ENCODE measurements at places on chromosomes 5 and 9. TPM values are rescaled to one million over a fixed set of nuclear protein-coding genes. Genes with fewer than 3 reads are reported as not detected.
A peak's percentile ranks its signal among the peaks of the same experiment; 100 is the strongest.

DNA sequence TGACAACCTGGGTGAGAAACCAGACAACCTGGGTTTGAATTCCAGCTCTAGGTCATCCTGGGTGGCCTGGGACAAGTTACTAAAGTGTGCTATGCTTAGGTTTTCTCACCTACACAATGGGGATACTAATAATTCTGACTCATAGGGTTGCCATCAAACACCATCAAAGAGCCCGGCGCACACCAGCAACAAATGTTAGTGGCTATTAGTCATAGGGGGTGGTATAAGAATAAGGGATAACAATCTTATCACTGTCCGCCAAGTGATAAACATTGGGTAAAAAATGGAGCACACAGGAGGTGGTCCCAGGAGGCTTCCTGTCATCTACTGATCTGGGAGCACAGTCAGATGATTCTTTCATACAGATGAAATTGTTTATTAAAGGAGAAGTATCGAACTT, 61.4 kb upstream of the AFAP1L1 start:
- no peak for DNase-seq

Gene GRM6
- total RNA-seq = not detected

- no peak for DNase-seq
These were observed 933 bp upstream of the TGFBR1 start for GRCh38 chr9:99103901-99104458.

Gene PSD2
- 0.11 TPM for total RNA-seq

- DNase-seq = no peak
These were observed 31.3 kb upstream of the GRIA1 start for GRCh38 chr5:153459051-153459743.

GRCh38 chr5:167280111-167280510, 1011.3 kb upstream of the WWC1 start:
- no peak for DNase-seq

Gene PCDHA8
- 0.10 TPM for total RNA-seq

DNA sequence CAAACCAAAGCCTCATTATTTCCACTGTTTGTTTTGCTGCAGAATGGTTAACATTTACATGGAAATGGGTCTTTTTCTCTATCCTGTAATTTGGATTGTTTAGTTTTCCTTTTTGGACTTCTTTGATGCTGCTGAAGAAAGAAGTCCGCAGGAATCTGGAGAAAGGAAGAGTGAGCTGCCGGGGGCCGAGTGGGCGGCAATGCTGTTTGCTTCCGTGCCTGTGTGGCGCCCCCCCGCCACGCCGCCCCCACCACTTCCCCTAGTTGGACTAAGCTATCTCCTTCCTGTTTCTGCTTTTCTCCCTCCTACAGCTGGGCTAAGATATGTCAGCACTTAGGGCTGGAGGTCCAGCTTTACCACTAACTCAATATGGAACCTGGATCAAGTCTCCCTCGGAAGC, 39.7 kb downstream of the ACTL7B start:
- no peak for DNase-seq

Gene PPP3R2
- total RNA-seq = not detected

DNA sequence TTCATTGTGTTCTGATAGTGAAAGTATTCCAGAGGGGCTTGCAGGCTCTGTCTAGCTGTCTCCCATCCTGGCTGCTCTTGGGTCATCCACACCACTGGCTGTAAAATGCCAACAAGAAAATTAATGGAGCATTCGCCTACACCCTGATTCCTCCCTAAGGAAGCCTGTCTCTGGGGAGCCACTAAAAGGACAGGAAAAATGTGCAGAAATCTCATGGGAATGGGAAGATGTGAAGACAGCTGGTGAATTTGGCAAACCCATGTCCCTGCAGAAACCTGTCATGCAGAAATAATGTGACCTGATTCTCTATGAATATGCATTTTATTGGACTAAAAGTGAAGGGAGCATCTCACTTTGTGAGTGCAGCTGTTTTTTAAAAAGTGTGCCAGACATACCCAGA, 265.6 kb downstream of the TUSC1 start:
- no peak for DNase-seq

Gene PFN3
- not detected for total RNA-seq

DNA sequence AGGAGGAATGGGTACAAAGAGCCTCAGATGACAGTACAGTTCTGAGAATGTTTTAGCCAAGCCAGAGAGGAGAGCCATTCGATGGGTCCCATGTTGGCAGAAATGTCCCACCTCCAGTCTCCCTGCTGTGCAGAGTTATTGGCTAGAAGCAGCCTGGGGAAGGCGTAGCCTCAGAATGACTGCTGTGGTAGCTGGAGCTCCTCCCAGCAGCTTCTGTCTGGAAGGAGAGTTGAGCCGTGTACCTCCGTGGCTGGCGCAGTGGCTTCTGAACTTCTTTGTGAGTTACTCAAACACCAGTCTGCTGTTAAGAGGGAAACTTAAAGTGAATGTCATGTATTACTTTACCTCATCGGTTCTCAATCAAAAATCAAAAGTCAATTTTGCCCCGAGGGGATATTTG, 193.3 kb upstream of the SNX2 start:
- no peak for DNase-seq

Gene SAXO1
- not detected for total RNA-seq

Gene CEL
- total RNA-seq = 0.61 TPM

- no peak for DNase-seq
These were observed 528.1 kb upstream of the KLF4 start for GRCh38 chr9:108017671-108018070.

DNA sequence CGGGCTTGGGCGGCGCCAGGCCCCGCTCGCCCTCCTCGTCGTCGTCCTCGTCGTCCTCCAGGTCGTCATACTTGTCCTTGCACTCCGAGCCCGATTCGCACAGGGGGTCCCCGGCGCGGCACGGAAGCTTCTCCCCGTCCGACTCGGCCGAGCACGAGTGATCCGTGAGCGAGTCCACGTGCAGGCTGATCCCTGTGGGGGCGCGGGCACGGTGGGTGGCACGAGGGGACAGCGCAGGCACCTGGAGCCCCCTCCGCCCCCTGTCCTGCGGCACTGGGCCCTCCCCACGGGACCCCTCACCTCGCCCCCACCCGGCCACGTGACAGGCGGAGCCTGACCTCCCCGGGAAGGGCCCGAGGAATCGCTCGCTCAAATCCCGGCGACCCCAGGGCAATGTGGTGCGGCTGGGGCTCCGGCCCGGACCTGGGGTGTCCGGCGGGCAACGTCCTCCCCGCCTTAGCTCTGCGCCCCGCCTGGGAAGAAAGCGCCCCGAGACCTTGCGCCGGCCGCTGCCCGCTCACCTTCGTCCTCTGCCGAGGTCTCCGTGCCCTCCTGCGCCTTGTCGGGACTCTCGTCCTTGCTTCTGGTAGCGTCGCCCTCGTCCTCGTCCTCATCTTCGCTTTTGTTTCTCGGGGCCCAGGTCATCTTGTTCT, 2.5 kb downstream of the IRX2 start:
- DNase-seq = no peak

- no peak for DNase-seq
These were observed 16.9 kb downstream of the ZNF618 start for GRCh38 chr9:113892861-113893491.

Gene SLC46A2
- not detected for total RNA-seq

- DNase-seq = no peak
These were observed 41.1 kb downstream of the ANKRD33B start for GRCh38 chr5:10604975-10605374.

- no peak for DNase-seq
These were observed 25.4 kb downstream of the MAPKAP1 start for GRCh38 chr9:125681657-125682056.

DNA sequence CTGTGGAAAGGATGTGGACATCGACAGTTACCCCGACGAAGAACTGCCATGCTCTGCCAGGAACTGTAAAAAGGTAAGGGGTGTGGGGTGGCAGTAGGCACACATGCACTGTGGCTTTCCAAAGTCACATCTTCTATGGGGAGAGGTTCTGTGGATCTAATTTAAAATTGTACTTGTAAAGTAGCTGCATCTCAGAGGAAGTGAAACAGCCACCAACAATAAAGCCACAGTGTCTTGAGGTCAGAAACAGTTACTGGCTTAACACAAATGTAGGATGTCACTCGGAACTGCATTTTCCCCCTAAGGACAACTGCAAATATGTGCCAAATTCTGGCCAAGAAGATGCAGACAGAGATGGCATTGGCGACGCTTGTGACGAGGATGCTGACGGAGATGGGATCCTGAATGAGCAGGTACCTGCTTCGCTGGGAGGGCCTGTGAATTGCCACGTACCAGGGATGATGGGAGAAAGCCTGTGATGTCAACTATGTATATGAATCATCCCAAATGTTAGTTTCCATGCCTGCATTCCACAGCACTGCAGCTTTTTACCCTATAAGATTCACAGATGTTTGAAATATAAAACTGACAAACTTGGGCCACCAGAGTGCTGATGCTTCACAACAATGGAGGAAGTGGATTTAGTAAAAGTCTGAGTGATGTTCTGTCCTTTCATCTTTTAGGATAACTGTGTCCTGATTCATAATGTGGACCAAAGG, 35.3 kb downstream of the THBS4 start:
- DNase-seq = no peak

DNA sequence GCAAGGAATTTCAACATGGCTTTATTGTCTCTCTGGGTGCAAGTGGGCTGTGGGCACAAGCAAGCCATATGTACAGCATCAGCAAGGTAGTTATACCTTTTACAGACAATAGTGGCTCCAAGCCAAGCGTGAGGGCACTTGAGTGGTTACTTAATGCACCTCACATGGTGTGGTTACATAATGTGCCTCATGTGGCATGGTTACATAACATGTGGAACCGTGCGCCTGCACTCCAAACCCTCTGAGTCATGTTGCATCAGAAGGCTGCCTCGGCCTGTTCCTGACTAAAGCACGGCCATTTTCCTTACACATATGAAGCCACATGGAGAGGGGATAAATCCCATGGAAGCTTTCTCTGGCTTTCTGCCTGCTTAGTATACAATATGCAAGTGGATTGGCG, 150.9 kb downstream of the OSTF1 start:
- DNase-seq = no peak

GRCh38 chr5:60585618-60586017, 114.3 kb downstream of the DEPDC1B start:
- no peak for DNase-seq

Gene FSTL4
- total RNA-seq = 0.32 TPM

GRCh38 chr9:111798786-111799185, 4.0 kb upstream of the SHOC1 start:
- DNase-seq = no peak

DNA sequence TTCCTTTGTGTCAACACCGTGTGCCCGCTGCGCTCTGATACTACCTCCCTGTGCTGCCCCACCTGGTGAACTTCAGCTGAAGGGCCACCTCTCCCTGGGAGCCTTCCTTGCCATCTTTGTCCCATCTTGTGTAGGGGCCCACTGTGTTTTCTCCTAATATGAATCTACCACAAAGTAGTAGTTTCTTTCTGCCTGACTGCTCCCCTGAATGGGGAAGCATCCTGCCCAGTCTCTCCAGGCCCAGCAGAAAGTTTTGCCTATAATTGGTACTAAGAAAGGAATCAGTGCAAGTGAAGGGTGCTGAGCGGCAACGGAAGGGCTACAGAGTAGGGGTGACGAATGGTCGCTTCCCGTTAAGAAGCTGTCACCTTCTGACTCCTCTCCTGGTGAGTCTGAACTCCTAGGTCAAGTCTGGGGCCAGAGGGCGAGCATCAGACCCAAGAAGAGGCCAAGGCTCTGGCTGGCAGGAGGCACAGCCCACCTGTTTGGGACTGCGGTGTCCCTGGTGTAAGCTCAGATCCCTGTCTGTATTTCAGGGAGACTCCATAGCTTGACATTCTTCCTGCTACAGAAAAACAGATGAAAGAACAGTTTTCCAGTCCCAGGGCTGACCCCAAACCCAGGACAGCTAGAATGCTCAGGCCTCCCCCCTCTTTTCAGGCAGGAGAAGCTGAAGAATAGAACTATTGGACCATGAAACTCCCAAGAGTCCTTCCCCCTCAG, 24.1 kb downstream of the WWC1 start:
- DNase-seq = no peak

- DNase-seq = no peak
These were observed 22.3 kb downstream of the PDZD2 start for GRCh38 chr5:31661257-31661656.

DNA sequence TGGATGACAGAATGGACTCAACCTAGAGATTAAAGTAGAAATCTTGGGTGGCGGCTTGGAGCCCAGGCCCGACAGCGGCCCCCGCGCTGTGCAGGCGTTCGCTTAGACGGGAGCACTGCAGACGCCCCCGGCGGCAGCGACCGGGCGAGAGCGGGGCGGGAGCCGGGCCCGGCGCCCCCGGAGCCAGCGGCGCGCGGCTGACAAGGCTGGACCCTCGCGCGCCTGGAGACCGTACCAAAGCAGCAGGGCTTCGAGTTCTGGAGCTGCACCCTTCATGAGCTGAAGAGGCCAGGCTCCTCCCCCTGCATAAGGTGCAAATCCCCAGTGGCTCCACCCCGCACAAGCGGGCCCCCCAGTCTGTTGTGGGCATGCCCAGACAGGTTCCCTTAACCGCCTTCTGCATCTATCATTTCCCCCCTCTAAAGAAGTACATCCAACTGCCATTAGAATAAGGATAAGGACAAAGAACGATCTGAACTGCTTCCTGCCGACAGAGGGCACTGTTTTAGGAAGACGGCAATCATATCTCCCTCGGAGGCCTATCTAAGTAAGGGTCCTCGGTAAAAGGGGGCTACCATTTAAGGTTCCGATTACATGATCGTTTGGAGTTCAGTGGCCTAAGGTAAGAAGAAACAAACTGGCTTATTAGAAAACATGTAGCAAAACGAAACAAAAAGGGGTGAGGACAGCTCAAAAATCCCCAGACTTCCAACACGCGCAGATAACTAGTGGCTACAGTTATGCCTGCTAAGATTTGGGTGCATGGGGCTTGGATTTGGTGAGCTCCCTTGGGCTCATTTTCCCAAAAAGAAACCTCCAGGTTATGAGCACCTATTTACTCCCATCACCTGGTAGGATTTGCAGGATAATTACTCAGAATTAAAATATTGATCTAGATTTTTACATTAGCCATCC, 66.3 kb downstream of the RGMB start:
- DNase-seq = peak; percentile 24

DNA sequence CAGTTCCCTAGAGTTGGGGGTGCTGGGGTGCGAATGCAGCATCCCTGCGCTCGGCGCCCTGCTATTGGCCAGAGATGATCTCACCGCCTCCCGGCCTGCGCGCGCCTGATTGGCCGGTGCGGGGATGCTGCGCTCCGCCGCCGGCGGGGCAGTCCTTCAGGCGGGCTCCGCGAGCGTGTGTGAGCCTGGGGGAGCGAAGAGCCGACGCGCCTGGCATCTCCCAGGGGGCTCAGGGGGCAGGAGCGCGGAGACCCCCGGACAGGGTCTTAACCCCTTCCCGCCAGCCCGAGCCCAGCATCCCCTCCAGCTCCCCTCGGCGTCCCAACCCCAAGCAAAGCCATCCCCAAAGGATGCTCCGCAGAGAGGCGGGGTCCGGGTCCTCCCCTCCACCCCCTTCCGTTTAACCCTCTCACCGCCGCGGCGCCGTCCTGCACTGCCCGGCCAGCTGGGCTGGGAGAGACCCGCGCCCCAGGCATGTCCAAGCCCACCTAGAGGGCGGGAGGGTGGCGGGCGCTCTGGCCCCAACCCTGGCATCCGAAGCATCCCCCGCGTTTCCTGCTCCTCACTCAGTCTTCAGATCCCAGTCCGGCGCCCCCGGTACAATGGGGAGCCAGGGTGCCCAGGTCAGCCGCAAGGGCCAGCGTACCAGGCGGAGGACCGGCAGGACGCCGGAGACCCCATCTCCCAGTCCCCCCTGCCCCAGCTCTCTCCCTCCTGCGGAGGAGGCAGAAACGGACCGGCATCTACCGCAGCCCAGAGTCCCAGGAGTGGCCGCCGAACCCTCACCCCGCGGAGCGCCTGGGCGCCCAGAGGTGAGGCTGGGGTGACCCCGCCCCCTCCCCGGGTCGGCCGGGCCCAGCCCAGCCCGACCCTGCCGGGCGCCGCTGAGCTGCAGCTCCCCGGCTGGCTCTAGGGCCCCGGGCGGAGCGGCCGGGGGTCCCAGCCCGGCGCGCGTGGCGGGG, 19.3 kb upstream of the TOR2A start:
- DNase-seq = no peak

Gene FOXD4L5
- 0.08 TPM for total RNA-seq
